ENCODE measurements at places on chromosomes 16 and 17.

DNA sequence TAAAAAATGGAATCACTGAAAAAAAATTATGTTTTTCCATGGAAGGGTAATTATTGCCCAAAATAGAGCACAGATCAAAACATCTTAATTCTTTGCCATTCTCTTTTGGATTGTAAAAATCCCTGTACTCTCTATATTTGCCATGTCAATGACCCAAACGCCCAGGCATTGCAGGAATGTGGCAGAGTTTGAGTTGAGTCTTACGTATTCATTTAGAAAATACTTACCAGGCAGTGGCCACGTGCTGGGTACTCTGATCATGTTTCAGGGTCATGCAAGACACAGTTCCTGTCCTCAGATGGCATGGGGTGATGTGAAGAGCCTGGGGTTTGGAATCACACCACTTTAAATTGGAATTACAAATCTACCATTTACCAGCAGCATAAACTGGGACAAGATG, 267.7 kb downstream of the ABCC12 start:
- no peak for ATAC-seq

DNA sequence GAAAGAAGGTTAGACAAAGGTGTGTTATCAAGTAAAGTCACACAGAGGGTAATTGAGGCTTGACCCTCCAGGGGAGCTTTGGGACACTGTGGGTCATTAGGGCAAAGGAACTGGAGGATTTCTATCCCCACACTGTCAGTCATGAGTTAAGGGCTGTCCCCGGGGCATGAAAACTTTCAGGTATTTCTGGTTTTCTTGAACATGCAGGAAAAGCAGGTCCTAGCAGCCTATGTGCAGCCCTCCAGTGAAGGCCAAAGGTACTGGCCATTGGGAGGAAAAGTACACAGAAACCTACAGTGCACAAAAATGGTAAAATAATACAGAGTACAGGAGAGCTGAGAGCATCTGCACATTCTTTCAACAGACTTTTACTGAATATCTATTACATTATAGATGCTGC, 44.4 kb upstream of the SCNN1B start:
- ATAC-seq: no peak

DNA sequence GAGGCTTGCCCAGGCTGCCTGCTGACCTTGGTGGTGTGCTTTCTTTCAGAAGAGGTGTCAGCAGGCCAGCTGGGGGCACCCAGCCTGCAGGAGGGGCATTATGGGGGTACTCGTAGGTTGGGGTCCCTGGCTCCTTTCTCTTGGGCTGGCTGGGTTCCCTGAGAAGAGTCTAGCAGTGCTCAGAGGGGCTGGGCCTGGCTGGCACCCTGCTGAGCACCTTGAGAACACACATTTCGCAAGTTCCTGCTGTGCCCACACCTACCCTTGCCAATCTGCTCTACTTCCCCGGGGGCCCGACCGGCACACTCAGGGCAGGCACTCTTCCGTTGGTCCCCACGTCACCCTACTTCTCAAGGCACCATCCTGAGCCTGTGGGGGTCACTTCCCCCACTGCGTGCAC, 5.1 kb downstream of the CEMP1 start:
- no peak for ATAC-seq

- peak; percentile 85 for ATAC-seq
Observed at GRCh38 chr17:75845058-75845711, 981 bp upstream of the UNC13D start.

DNA sequence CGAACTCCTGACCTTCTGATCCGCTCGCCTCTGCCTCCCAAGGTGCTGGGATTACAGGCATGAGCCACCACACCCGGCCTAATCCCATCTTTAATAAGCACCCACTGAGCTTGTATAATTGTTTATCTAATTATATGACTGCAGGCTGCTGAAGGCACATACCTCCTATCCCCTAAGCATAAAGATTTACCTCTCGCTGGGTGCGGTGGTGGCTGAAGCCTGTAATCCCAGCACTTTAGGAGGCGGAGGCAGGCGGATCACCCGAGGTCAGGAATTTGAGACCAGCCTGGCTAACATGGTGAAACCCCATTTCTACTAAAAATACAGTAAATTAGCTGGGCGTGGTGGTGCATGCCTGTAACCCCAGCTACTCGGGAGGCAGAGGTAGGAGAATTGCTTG, 20.1 kb upstream of the YWHAE start:
- ATAC-seq: no peak
